NCI-H69 (cell line): ENCODE measurements at places on chromosomes 12 and 14.

DNA sequence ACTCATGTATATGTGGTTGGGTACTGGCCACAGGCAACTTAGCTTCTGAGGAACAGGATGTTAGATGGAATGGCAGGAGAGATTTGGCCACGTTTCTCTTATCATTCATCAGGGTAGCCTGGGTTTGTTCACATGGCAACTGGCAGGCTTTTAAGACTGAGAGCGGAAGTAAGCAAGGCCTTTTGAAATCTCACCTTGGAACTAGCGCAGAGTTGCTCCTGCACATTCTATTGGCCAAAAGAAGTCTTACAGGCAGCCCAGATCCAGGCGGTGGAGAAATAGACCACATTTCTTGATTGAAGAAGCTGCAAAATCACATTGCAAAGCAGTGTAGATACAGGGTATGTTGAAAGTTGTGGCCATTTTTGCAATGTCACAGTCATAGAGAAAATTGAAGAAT lies 3.7 kb downstream of the CLEC4A start:
- DNase-seq, result no peak

- peak; percentile 1 for DNase-seq
Observed at GRCh38 chr12:29309320-29309902, 71.6 kb downstream of the ERGIC2 start.

DNA sequence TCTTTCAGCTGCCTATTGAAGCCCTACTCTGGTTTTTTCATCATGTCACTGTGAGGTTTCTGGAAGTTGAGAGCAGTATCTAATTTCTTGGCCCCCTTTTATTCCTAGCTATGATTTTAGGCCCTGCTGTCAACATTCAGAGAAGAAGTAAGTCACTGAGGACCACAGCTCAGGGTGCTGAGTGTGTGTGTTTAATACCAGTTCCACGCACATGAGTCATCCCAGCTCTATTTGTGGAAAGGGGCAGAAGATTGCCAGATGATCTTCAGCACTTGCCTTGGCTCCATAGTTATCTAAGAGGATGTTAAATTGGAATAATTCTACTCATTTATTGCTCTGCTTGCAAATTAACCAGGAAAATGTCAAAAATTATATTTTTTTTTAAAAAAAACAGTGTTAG lies 65.5 kb upstream of the SLC38A4 start:
- no peak for DNase-seq

GRCh38 chr12:26770239-26771070 lies 62.5 kb downstream of the ITPR2 start:
- no peak for DNase-seq

GRCh38 chr12:79206871-79207270 lies 342.3 kb downstream of the SYT1 start:
- no peak for DNase-seq

GRCh38 chr12:46005823-46006222 lies 15.4 kb upstream of the SCAF11 start:
- peak; percentile 26 for DNase-seq

GRCh38 chr14:33455654-33456345 lies 495.1 kb downstream of the EGLN3 start:
- DNase-seq, result no peak

GRCh38 chr12:83386527-83387264 lies 700.0 kb downstream of the TMTC2 start:
- DNase-seq, result no peak

DNA sequence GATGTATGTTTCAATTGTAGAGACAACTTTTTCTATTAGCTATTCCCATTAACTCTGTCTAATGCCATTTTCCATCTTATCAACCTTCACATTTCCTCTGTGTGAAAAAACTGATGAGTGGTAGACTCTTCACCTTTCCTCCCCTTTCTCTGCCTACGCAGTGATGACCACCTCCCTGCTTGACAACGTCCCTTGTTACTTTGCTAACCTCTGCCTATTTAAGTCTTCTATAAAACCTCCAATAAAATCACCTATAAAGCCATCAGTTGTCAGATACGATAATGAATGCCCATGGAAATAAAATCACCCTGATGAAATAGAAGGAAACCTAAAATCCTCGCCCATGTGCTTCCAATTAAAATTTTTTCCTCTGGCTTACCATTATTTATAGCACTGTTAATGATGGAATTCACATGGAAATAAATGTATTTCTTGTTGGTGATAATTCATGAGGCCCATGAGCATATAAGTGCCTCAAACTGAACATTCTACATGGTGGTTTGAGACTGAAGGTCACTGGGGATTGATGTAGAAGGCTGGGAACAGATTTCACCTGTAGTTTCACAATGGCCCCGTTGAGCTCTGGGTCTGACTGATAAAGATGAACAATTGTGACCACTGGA lies 1454.0 kb upstream of the SEL1L start:
- no peak for DNase-seq

DNA sequence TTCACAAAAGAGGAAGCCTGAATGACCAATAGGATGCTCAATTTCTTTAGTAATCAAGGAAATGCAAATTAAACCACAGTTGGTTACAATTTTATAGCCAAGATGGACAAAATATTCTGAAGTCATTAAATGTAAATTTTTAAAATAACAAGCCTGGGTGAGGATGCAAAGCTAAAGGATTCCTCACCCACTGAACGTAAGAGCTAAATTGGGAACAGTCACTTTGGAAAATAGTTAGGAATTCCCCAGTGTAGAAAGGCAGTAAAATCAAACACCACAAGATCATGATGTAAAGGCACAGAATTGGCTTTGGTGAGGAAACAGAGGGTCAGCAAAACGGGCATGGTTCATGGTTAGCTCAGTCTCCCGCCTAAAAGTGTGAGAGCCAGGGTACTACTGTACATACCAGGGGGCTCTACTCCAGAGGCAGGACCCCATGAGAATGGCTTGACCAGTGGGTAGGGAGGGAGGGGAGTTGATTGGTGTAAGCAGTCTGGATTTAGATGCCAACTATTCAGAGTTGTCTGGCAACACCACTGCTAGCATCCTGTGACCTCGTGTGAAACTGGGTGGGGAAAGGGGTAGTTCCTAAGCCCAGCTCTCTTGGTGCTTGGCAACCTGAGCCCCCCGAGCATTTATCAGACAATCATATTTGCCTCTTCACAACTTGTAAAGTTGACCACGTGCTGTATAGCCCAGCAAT lies 213.4 kb upstream of the EGLN3 start:
- DNase-seq, result no peak

DNA sequence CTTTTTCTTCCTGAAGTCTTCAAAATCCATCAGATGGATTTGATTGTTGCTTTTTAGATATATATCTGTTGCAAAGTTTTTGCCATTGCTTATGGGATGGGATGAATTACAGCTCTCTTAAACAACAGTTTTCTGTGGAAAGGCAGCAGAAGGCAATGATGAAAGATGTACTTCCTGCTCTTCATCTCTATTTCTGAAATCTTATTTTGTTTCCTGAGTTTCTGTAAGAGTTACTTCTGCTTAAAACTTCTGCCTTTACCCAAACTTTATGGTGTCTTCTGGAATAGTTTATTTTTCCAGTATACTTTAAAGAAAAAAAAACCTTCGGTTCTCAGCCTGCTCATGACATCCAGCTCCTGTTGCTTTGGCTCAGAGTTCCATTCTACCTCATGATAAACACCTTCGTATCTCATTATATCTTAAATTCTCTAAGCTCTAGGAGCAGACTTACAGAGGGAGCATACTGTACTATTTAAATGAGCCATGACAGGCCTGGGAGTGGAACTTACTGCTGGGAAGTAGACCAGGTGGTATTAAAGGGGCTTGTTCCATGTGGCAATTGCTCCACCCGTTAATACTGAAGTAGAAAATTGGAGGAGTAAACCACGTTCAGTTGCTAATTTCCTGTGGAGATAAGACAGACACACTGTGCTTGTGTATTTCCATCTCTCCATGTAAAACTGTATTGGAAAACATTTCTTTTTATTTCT lies 288.4 kb downstream of the FBXL14 start:
- peak; percentile 57 for DNase-seq

DNA sequence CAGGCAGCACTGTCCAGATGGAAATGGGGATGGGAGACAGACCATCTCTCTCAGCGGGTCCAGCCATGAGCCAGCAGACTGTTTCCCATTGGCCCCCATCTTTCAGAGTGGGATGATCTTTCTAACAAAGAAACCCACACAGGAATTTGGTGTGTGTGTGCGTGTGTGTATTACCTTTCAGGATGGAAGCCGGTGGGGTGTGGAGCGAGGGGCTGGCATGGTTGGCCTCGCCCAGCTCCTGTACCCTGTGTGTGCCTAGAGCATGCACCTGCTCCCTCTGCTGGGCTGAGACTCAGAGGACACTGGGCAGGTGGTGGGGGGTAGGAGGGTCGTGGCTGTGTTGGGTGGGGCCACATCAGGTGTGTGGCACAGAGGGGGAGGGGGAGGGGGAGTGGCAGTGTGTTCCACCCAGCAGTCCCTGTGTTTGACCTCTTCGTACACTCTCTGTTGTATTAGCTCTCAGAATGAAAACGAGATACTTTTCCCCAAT lies 33.0 kb upstream of the TSPAN9 start:
- DNase-seq, result peak; percentile 26

DNA sequence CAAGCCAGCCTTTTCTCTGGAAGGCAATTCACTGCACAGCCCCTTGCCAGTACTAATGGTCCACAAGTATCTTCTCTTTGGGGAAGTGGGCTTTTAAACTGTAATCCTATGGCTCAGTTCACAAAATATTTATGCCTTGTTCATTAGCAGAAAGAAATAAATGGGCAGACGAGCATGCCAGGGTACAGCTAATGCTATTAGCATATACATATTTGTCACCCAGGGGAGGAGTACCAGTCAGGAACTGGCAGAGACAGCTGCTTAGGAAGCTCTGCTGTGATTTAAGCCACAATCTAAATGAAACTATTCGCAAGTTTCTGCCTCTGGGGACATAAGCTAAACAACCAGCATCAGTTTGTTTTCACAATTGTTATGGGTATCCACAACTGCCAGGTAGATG lies 113.4 kb upstream of the CCDC198 start:
- no peak for DNase-seq

DNA sequence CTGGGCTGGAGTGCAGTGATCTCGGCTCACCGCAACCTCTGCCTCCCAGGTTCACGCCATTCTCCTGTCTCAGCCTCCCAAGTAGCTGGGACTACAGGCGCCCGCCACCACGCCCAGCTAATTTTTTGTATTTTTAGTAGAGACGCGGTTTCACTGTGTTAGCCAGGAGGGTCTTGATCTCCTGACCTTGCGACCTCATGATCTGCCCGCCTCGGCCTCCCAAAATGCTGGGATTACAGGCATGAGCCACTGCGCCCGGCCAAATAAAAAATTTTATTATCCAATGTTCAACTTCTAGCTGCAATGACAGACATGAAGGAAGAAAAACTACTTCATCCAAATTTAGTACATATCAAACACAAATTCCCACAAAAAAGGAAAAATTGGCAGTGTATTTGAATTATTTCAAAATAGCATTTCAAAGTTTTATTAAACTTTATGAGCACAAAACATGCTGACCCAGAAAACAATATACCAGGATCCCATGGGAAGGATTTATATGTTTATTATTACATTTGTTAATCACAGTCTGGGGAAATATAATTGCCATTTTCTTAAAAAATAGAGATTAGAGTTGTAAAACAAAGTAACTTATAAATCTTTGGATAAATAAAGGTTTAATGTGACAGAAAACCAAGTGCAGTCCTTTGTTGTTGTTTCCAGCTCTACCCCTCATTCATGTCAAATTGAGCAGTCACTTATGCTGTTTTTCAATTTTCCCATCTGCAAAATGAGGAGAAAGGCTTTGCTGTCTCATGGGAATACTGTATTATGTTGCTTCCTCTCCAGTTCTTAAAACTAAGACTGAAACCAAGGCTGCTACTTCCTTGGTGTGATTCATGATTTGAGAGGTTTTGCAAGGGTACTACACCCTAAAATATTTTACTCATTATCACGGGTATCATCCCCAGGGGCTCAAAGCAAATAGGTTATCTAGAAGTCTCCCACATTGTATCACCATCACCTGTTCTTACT lies 155.2 kb upstream of the AVPR1A start:
- DNase-seq, result peak; percentile 75
